Stimulated activated CD4-positive, alpha-beta T cell treated with anti-CD3 and anti-CD28 coated beads, Interleukin-12 subunit alpha, Interleukin-12 subunit beta, amount 100 ng/mL, for 4 hours (primary cell): ENCODE measurements at places on chromosomes 2 and 18.

DNA sequence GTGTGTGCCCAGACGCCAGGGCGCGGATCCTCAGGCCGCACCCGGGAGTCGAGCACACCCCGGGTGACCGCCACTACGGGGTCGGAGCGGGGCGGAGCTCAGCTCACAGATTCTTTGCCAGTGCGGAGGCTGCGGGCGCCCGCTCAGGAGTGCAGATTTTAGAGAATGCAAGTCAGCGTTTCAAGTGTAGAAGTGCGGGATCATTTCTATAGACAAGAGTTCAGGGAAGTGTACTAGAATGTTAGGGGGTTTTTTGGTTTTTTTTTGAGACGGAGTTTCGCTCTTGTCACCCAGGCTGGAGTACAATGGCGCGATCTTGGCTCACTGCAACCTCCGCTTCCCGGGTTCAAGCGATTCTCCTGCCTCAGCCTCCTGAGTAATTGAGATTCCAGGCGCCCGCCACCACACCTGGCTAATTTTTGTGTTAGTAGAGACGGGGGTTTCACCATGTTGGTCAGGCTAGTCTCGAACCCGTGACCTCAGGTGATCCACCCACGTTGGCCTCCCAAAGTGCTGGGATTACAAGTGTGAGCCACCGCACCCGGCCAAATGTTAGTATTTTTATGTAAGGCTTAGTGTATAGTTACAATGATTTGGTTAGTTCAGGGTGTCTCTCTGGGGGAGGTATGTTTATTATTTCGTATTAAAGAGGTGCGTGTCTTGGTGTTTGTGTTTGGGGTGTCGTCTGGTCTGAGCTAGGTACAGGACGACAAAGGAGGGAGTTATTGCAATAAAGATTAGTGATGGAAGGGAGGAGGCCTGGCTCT is 619 bp upstream of the FAM168B start:
- peak; percentile 12 for DNase-seq

- no peak for DNase-seq
These were observed 58.8 kb downstream of the RNF144A start for GRCh38 chr2:6975988-6976387.

DNA sequence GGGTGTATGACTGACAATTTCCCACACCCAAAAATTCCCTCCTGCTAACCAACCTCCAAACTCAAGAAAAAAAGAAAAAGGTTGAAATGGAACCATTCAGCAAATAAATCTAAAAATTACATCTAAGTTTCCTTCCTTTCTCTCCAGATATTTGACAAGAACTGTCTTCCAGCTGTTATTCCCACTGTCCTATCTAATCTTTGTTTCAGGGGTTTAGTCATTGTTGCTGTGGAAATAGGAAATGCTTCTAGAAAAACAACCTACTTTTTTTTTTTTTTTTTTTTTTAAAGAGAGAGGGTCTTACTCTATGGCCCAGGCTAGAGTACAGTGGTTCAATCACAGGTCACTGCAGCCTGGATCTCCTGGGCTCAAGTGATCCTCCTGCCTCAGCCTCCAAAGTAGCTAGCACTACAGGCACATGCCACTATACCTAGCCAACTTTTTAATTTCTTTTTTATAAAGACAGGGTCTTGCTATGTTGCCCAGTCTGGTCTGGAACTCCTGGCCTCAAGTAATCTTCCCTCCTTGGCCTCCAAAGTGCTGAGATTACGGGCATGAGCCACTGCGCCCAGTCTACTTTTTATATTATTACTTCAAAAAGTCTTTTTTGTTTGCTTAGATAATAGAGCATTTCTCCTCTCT is 88.1 kb downstream of the ITSN2 start:
- no peak for DNase-seq

DNA sequence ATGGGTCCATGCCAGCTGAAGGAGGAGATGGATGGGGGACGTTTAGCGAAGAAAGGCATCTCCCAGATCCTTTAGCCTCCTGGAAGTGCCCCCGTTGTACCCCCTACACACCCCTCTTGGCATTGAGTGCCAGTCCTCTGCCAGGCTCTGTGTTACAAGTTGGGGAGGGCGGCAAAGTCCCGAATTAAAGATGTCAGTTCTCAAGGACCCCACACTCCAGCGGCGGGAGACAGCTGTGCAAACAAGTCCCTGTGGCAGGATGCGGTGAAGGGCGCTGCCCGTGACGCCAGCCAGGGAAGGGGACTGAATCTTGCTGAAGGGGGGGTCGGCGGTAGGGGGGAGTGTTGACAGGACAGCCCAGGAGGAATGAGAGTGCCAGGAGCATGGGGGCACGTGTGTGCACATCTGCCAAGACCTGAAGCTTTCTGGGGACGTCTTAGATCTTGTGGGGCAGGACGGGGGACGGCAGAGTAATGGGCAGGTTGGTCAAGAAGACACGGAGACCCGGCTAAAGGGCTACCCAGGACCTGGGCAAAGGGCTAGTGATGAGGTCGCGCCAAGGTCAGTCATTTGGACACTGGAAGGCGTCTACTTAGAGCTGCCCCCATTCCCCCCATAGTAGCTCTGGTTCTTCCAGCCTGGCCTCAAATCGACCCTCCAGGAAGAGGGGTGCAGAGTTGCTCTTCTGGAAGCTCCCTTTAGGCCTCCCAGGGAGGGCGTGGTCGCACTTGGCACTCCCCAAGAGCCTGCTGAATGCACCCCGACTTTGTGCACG is 2.8 kb upstream of the CTDSP1 start:
- DNase-seq, result peak; percentile 44

- DNase-seq, result no peak
These were observed 756.1 kb upstream of the DDX18 start for GRCh38 chr2:117058366-117058765.

DNA sequence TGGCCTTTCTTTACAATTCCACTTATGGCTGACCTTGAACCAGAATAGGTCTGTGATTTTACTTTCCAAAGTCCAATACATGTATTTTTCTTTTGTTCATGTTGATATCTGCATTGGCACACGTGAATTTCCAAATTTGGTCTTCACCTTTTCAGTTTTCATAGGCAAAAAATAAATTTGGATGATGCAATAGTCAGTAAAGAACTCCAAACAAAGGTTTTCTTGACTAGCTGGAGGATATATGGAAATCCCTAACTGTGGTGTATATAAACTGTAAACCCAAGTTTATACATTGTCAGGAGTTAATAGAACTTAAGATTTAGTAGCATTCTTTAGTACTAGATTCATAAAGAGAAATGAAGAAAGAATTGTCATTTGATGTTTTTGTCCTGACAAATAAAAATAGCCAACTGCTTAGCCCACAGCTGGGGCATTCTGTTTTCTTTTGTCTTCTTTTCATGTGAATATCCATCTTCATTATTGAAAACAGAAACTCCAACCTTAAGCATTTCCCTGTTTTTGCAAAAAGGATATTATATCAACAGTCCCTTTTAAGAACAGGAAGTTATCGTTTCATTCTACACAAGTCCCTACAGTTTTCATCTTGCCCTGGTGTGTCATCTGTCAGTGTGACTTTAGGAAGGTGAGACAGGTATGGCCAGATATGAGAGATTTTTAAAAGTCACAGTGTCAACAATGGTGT is 132.9 kb downstream of the BCL2 start:
- no peak for DNase-seq

- no peak for DNase-seq
These were observed 177.3 kb upstream of the SPOPL start for GRCh38 chr2:138324068-138324771.

DNA sequence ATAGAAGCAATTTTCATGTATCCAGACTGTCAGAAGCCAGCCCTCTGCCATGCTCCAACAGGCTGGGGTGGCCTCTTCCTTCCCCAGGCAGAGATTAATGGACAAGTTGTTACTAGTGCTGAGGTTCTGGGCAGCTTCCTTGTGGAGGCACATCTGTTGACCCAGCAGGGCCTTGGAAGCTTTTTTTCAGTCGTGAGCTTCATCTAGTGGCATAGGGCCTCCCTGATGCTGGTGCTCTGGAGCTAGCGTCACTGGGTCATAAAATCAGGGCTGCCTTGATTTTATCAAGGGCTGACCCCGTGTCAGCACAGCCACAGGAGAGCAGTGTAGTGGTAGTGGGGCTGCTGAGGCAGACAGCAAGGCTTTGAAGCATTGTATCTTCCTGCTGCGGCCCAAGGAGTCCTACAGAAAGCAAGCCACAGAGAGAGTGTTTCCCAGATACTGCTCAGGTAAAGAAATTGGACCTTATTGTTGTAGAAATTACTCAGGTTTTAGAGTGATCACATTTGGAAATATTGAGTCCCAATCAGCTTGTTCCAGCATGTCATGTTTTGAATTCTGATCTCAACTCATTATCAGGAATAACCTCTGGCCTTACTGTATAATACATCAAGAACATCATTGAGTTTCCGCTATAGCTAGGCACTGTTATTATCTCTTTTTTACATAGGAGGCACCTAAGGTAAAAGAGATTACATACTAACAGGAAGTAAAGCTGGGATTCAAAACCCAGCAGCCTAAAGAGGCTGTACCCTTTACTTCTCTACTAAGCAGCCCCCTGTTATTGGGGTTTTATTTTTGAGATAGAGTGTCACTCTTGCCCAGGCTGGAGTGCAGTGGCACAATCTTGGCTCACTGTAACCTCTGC is 92.3 kb upstream of the ALPP start:
- no peak for DNase-seq

DNA sequence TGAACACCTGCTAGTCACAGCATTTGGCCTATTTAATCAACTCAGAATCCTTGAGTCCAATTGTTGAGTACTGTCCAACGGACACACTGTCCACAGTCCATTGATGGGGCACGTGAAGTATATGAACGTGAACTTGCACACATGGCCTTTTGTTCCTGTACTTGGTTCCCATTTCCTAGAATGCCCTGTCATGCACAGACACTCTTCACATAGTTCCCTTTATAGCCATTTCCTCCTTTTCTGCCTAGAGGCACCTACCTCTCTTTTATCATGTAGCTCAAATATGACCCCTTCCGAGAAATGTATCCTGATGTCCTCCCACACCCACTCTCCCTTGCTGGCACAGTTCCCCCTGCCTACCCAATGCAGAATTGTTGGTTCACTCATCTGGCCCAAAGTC is 8.7 kb upstream of the CRYGA start:
- no peak for DNase-seq

GRCh38 chr2:156427074-156427473 is 9.1 kb upstream of the GPD2 start:
- no peak for DNase-seq

- DNase-seq, result no peak
These were observed 128.1 kb downstream of the BIRC6 start for GRCh38 chr2:32484937-32485336.

- no peak for DNase-seq
These were observed 9.8 kb downstream of the HNRNPLL start for GRCh38 chr2:38592951-38593350.

- DNase-seq, result no peak
These were observed 108.3 kb downstream of the RND3 start for GRCh38 chr2:150379166-150379565.

DNA sequence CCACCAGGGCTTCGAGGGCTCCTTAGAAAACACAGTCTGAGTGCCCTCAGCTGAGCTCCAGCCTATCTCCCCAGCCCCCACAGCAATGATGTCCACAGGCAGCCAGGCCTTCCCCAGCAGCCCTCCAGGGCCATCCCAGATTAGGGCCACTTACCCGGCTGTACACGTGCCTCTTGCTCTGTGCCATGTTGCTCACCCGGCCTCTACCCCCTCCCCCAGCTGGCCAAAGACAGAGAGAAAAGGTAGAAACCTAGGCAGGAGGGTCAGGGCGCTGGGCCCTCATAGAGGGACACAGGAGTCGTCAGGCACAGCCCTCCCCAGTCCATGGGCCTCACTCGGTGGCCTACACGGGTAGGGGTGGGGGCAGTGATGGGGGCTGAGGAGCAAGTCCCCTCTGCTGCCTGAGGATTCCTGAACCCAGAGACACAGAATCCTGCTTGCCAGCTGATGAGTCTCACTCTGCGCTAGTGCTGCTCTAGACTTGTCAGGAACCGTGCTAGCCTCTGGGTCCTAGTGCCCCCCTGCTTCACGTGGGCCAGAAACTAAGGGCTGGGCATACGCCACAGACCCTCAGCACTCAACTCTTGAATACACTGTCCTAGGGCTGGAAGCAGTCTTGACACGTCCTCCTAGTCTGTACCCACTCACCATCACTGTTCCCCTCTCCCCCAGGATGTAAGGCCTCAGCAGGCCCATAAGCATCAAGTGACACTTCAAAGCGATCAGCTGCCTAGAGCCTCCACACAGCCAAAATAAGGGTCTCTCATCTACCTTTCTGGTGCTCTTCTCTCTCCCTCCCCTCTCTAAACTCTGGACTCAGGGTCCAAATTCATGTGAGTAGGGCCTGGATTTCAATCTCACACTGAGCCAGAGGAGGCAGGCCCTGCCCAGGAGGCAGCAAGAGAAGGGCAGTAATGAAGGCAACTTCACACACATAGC is at the start of gene DCTN1:
TSS of gene DCTN1 (minus strand) at position 461 of the 939 bp plus-strand sequence. CDS start at position 187, 274 bp downstream.
- no peak for DNase-seq

DNA sequence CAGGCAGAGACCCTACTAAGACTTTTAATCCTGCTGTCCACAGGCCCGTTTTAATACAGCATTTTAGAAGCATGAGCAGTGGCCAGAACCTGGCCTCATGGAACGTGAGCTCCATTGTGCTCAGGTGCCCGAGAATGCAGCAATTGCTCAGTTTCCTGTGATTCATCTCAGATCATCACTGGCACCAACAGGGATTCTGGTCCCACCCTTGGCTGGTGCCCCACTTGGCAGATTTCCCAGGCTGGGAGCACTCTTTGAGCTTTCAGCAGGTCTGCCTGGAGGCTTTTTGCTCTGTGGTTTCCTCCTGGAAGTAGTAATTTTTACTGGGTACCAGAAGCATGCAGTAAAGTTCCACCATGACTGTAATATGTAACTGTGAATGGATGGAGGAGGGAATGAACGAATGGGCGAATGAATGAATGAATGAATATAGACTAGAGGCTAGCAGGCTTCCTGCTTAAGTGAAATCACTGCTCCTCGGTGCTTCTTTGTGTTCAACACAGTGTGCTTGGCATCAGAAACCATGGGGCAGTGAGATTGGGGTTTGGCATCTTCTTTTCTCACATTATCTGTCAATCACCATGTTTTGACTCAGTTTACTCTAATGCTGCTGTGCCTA is 312.9 kb downstream of the PRKCE start:
- no peak for DNase-seq

GRCh38 chr2:138086576-138086975 is 122.3 kb downstream of the HNMT start:
- DNase-seq, result no peak

DNA sequence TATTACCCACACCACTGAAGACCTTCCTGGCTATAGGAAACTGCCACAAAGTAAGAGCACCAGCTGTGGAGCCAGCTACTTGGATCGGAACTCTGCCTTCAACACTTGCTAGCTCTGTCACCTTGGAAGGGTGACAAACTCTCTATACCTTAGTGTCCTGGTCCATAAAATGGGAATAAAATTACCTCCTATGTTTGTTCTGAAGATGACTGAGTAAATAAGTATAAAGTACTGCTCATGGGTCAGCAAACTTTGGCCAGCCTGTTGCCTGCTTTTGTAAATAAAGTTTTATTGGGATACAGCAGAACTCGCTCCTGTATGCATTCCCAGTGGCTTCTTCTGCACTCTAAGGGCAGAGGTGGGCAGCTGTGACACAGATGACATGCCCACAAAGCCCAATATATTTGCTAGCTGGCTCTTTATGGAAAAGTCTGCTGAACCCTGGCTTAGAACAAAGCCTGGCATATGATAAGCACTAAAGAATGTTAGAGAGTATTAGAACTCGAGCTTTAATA is 451.3 kb downstream of the TMEM182 start:
- DNase-seq, result no peak

- DNase-seq, result no peak
These were observed 80.8 kb upstream of the LCLAT1 start for GRCh38 chr2:30366199-30366691.
